ENCODE measurements at places on chromosomes 4 and X. TPM values are rescaled to one million over a fixed set of nuclear protein-coding genes. Genes with fewer than 3 reads are reported as not detected.

The BST1 gene
- 48.8 TPM for polyA plus RNA-seq

DNA sequence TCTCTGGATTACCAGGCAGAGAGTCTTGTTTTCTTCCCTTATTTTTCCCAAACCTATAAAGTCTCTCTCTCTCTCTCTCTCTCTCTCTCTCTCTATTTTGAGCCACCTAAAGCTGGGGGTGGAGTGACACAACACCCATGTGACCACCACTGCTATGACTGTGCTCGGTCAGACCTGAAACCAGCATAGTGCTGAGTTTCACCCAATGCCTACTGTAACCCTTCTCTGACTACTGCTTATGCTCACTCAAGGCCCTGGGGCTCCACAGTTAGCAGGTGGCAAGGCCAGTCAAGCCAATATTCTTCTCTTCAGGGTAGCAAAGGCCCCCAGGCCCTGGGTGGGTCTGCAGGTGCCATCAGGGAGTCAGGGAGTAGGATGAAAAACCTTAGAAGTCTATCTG, 114.7 kb upstream of the ARMCX2 start:
- H3K27ac ChIP-seq, result no peak overlapping the region
- H3K36me3 ChIP-seq, result no peaks in the 10 kb centered on the region
- no peaks in the 10 kb centered on the region for H3K27me3 ChIP-seq
- no peak overlapping the region for H3K4me3 ChIP-seq
- no peaks in the 10 kb centered on the region for H3K4me1 ChIP-seq

GRCh38 chr4:183588169-183588675, 70.8 kb downstream of the RWDD4 start:
- H3K27me3 ChIP-seq, result no peaks in the 10 kb centered on the region
- no peak overlapping the region for H3K4me3 ChIP-seq
- no peaks in the 10 kb centered on the region for H3K36me3 ChIP-seq

- no peaks in the 10 kb centered on the region for H3K27me3 ChIP-seq
- H3K27ac ChIP-seq, result no peak overlapping the region
- DNase-seq, result no peak
- H3K4me1 ChIP-seq, result no peaks in the 10 kb centered on the region
- H3K36me3 ChIP-seq, result no peaks in the 10 kb centered on the region
Measured at GRCh38 chr4:13495753-13496152, 11.6 kb upstream of the RAB28 start.

The AFM gene
- not detected for polyA plus RNA-seq

DNA sequence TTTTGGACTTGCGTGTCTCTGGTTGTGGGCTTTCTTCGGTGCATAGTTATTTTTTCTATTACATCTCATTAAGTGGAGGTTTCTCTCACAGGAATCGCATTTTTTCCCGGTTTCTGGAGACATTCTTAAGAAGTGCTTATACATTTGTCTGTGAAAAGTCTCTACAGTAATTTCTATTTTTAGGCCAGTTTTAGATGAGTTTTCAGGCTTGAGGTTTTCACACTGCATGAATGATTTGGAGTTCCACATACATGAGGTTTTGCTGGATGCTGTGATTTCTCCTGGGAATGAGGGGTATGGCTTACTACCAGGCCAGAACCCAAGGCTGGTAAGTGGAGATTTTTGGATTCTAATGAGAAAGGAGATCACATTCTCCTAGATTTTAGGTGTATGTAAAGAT, 422.6 kb upstream of the SLIT2 start:
- H3K4me3 ChIP-seq, result no peak overlapping the region
- peaks cover 8% of the 10 kb centered on the region for H3K4me1 ChIP-seq
- no peak overlapping the region for H3K27ac ChIP-seq
- H3K36me3 ChIP-seq, result no peaks in the 10 kb centered on the region
- DNase-seq, result peak; percentile 28
- no peaks in the 10 kb centered on the region for H3K27me3 ChIP-seq

DNA sequence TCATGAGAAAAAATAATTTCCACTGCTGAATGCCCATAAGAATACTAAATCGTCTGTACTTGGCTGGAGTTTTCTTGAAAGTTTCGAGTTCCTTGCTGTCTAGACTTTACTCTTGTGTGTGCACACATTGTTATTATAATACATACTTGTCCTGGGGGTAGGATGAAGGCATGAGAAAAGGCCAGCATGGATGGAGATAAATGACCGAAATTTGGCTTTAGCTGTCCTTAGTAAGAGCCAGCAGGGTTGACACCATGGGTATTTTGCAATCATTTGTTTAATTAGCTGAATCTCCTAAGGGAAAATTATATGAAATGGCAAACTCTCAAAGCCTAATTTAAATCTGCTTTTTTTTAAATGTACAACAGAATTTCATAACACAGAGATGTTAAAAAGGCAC, 641.6 kb downstream of the ADGRL3 start:
- no peaks in the 10 kb centered on the region for H3K36me3 ChIP-seq
- no peaks in the 10 kb centered on the region for H3K27me3 ChIP-seq
- H3K4me3 ChIP-seq, result no peak overlapping the region
- peak; percentile 1 for DNase-seq

The GAGE12F gene
- polyA plus RNA-seq, result not detected

GRCh38 chr4:3852711-3853110, 86.5 kb downstream of the ADRA2C start:
- no peak overlapping the region for H3K4me3 ChIP-seq
- no peaks in the 10 kb centered on the region for H3K27me3 ChIP-seq
- H3K27ac ChIP-seq, result no peak overlapping the region

DNA sequence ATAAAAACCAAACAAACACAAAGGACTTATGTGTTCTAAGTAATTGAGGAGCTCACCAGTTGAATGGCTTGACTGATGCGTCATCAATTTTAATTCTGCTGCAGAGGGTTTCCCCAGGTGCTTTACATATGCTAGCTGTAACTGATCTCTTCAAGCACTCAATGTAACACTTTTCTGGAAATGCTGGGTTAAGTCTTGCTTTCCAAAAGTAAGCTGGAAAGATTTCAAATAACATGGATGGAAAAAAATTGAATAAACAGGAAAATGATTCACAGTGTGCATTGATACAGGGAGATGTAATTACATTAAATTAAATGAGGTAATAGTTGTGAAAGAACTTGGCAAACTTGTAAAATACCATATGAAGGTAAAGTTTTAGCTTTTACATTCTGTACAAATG, 186.7 kb upstream of the WDFY3 start:
- no peaks in the 10 kb centered on the region for H3K36me3 ChIP-seq
- peak; percentile 61 for DNase-seq
- no peaks in the 10 kb centered on the region for H3K4me1 ChIP-seq

GRCh38 chr4:111957997-111958396, 187.3 kb upstream of the FAM241A start:
- H3K36me3 ChIP-seq, result no peaks in the 10 kb centered on the region
- no peak for DNase-seq
- H3K27ac ChIP-seq, result no peak overlapping the region
- no peaks in the 10 kb centered on the region for H3K27me3 ChIP-seq
- H3K4me3 ChIP-seq, result no peak overlapping the region
- no peaks in the 10 kb centered on the region for H3K4me1 ChIP-seq

- H3K27me3 ChIP-seq, result no peaks in the 10 kb centered on the region
- no peak for DNase-seq
- H3K4me1 ChIP-seq, result no peaks in the 10 kb centered on the region
Measured at GRCh38 chrX:109357706-109358105, 124.2 kb downstream of the GUCY2F start.

- no peak overlapping the region for H3K4me3 ChIP-seq
- no peak for DNase-seq
- no peaks in the 10 kb centered on the region for H3K4me1 ChIP-seq
- H3K27ac ChIP-seq, result no peak overlapping the region
- no peaks in the 10 kb centered on the region for H3K27me3 ChIP-seq
Measured at GRCh38 chrX:19065535-19065934, 56.7 kb downstream of the ADGRG2 start.

DNA sequence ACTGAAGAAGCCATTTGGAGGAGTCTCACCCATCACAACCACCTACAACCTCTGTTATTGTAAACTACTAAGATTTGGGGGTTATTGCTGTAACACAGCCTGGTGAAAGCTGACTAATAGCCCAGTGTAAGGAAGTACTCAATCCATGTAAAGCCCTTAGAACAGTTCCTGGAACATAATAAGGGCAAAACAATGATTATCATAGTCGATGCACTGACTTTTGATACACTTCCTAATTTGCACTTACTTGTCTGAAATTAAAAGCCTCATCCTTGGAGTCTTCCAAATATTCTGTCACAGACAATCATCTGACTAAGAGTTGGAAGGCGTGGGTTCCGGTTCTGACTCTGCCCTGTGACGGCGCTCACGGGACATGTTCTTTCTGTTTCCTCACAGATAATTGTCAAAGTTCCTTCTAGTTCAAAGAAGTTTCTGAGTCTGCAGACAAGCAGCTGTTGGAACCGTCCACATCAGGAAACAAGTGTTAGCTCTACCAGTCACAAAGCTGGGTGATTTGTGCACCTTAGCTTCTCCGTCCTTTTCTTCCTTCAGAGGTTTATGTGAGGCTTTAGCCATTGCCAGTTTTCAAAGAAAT, 33.4 kb upstream of the RASGEF1B start:
- DNase-seq, result no peak
- no peaks in the 10 kb centered on the region for H3K4me1 ChIP-seq
- H3K27ac ChIP-seq, result no peak overlapping the region
- H3K27me3 ChIP-seq, result no peaks in the 10 kb centered on the region
- H3K36me3 ChIP-seq, result no peaks in the 10 kb centered on the region

DNA sequence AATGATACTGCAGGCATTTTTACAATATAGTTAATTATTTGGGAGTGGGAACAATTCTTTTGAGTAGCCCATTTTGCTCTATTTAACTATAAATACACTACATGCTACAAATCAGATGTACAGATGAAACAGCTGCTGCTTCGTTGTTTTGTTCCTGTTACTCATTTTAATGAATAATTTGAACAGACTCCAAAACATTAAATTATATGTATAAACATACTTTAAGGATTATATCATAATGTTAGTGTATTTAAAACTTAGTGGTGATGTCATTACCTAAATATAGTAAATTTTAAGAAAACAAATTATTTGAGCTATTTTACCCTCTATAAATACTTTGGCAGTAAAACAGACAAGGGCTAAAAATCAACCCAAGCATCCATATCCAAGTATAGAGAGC, 60.7 kb downstream of the GAB1 start:
- no peaks in the 10 kb centered on the region for H3K36me3 ChIP-seq
- peaks cover 25% of the 10 kb centered on the region for H3K4me1 ChIP-seq

The CACNA1F gene
- not detected for polyA plus RNA-seq

DNA sequence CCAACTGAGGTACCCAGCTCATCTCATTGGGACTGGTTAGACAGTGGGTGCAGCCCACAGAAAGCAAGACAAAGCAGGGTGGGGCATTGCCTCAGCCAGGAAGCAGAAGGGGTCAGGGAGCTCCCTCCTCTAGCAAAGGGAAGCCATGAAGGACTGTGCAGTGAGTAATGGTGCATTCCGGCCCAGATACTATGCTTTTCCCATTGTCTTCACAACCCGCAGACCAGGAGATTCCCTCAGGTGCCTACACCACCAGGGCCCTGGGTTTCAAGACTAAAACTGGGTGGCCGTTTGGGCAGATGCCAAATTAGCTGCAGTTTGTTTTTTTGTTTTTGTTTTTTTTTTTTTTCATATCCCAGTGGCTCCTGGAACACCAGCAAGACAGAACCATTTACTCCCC, 235.3 kb downstream of the TACR3 start:
- H3K27me3 ChIP-seq, result no peaks in the 10 kb centered on the region
- no peak overlapping the region for H3K27ac ChIP-seq
- no peaks in the 10 kb centered on the region for H3K36me3 ChIP-seq
- DNase-seq, result no peak

The BMX gene
- polyA plus RNA-seq, result not detected

DNA sequence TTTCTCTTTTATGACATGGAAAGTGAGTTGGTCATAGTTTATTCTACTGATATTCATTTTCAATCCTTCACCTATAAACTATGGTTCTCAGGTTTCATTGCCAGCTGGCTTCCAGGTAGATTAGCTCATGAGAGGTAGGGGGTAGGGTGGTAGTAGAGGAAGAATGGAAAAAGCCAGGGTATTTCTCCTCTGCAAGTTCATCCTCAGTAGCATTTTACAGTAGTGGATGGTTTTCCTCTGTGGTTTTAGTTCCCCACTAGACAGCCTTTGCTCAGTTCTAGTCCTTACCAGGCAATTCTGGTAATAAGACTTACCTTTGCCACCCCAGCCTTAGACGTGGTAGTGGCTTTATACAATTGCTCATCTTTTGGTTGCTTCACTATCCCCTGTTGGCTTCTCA, 8.9 kb upstream of the NAA11 start:
- H3K27me3 ChIP-seq, result no peaks in the 10 kb centered on the region
- DNase-seq, result no peak
- H3K27ac ChIP-seq, result no peak overlapping the region
- no peaks in the 10 kb centered on the region for H3K36me3 ChIP-seq
- no peaks in the 10 kb centered on the region for H3K4me1 ChIP-seq

DNA sequence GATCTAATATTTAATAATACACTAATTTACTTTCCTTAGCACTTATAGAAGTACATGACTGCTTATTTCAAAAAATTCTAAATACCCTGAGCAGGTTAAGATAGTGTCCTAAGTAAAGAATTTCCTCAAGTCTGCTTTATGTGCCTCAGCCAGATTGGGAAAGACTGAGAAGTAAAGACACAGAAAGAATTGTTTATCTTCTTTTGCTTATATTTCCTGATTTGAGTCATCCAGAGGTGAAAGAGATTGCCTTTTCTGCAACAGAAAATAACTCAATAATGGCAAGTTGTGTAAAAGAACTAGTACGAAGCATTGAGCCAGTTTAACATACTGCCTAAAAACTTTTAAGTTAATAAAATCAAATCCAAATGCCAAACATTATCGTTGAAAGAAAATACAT, 45.0 kb downstream of the NAF1 start:
- H3K27ac ChIP-seq, result no peak overlapping the region
- no peak for DNase-seq
- H3K4me1 ChIP-seq, result no peaks in the 10 kb centered on the region
- H3K36me3 ChIP-seq, result no peaks in the 10 kb centered on the region
- no peaks in the 10 kb centered on the region for H3K27me3 ChIP-seq
- no peak overlapping the region for H3K4me3 ChIP-seq

DNA sequence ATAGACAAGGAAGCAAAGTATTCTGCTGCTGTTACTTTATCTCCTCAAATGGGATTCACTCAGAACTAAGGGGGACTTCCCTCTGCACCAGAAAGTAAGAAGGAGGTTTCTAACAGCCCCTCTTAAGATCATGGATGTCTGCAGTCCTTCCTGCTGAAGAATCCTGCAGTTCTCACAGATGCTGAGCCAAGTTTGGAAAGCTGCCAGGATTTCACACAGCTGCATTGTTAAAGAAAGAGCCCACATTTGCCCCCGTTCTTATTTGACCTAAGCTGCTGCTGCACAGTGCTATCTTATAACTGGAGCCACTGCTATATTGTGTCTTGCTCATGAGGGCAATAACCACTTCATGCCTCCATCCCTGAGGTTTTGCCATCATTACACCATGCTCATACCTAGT, 81.1 kb downstream of the FAAH2 start:
- DNase-seq, result no peak
- H3K4me1 ChIP-seq, result no peaks in the 10 kb centered on the region
- H3K4me3 ChIP-seq, result no peak overlapping the region
- H3K27me3 ChIP-seq, result no peaks in the 10 kb centered on the region
- no peak overlapping the region for H3K27ac ChIP-seq
- H3K36me3 ChIP-seq, result no peaks in the 10 kb centered on the region

The UBE2A gene
- polyA plus RNA-seq, result 106 TPM

The IL2RG gene
- not detected for polyA plus RNA-seq

GRCh38 chrX:79147477-79147876, 3.0 kb downstream of the GPR174 start:
- no peak overlapping the region for H3K27ac ChIP-seq
- no peak overlapping the region for H3K4me3 ChIP-seq
- no peaks in the 10 kb centered on the region for H3K27me3 ChIP-seq
- DNase-seq, result no peak
- H3K4me1 ChIP-seq, result no peaks in the 10 kb centered on the region

All from fibroblast of lung (primary cell).